ENCODE measurements at places on chromosomes 7 and 10.

- no peak for DNase-seq
Observed at GRCh38 chr10:49502358-49502757, 36.6 kb downstream of the ERCC6 start.

DNA sequence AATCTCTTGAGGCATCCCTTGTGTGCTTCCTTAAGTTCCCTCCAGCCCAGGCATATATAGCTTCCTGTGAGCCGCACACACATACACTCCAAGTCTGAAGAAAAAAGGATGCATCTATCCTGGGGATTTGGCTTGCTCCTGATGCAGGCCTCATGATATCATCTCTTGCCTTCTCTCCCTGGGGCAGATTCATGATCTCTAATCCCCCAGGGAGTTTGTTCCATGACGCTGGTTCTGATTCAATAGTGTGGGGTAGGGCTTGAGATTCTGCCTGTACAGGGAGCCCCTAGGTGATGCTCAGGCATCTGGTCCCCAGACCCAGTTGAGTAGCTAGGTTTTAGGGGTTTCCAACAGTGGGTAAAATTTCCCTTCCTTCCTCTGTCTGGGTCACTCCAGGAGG is 1.5 kb downstream of the PON1 start:
- DNase-seq = no peak

DNA sequence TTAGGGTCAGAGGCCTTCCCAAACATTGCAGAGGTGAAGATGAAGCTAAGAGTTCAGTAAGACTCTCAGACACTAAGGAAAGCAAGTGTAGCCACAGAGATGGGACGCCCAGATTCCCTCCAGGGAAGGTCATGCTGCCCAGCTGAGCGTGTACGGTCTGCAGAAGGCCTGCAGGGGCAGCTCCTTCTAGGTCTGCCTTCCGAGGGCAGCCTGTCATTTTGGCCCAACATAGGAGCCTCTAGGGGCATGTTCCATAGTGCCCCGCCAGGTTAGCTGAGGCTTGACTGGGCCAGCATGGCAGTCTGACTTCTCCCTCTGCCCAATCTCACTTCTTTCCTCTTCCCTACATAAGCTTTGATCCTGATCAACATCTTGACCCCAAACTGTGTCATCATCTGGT is 130.7 kb downstream of the PIP4K2A start:
- no peak for DNase-seq

- DNase-seq = no peak
Observed at GRCh38 chr7:48454750-48455192, 283.5 kb downstream of the ABCA13 start.

- DNase-seq = no peak
Observed at GRCh38 chr10:7411671-7412128, 866 bp upstream of the SFMBT2 start.

DNA sequence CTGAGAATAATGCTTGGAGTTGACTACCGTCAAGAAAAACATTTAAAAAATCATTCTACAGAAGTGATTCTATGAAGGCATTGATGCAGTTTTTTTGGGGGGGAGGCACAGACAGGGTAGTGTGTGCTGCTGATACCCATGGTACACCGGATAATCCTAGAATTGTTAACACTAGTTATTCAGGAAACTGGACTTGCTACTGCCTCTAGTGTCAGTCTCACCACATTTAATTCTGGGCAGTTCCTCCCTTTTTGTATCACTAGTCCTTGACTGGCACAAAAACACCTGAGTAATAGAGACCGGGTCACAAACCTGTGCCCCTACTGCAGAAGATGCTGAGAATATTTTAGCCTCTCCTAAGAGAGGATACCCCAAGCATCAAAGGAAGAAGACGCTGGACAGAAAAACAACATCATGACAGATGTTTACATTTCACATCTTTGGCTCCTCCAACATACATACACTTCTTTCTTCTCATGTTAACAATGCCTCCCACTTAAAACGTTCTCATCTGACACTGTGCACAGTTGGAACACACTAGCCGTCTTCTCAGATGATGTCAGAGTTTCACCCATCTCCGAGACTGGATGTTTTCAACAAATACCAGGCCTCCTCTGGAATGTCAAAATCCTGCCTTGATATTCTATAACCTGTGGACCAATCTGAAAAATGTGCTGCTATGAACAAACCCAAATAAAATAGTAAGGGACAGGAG is 13.1 kb upstream of the TCAF1 start:
- no peak for DNase-seq
